GF-D8 (cell line): ENCODE measurements at places on chromosomes 6 and 20.

DNA sequence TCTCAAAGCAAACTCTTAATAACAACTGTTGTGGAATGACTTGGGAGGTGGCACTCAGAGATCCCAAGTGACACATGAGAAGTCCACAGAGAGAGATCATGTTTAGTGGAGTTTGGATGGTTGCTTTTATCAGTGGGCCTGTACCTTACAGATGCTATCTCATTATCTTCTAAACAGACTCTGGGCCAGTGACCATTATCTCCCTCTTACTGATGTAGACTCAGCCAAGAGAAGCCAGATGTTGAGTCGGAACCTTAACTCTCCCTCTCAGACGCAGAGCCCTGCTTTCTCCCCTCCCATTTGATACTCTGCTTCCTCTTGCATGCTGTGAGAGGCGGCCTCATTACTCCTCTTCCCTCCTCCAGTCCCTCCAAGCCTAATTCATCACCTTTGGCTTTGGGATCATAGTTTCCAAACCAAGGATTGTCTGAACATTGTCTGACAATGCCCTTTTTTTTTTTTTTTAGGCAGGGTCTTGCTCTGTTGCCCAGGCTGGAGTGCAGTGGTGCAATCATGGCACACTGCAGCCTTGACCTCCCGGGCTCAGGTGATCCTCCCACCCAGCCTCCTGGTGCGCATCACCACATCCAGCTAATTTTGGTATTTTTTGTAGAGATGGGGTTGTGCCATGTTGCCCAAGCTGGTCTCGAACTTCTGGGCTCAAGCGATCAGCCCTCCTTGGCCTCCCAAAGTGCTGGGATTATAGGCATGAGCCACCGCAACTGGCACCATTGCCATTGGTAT, 4.5 kb upstream of the DDR1 start:
- no peak for DNase-seq

GRCh38 chr20:57751411-57751810, 41.6 kb upstream of the PMEPA1 start:
- no peak for DNase-seq

GRCh38 chr6:112384511-112384910, 37.4 kb downstream of the RFPL4B start:
- no peak for DNase-seq

GRCh38 chr6:107045826-107046675, 18.1 kb downstream of the MTRES1 start:
- DNase-seq, result no peak
